ENCODE measurements at places on chromosomes 7 and 10.

GRCh38 chr10:72665925-72666324 lies 26.0 kb upstream of the MCU start:
- DNase-seq = no peak

- no peak for DNase-seq
Measured at GRCh38 chr10:131609176-131609575, 291.6 kb upstream of the PPP2R2D start.

DNA sequence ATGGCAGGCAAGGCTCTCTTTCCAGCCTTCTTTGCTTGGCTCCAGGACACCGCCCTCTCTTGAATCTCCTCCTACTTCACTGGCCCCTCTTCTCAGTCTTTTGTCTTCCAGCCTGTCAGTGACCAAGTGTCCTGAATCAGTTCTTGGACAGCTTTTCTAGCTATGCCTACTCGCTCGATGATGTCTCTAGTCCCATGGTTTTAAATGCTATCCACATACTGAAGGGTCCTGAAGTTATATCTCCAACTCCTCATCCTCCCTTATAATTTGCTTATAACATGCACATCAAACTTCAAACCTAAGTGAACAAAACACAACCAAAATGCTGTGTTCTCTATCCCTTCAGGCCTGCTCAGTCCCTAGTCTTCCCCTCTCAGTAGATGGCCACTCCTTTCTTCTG lies 5.0 kb upstream of the GOLGA7B start:
- no peak for DNase-seq

DNA sequence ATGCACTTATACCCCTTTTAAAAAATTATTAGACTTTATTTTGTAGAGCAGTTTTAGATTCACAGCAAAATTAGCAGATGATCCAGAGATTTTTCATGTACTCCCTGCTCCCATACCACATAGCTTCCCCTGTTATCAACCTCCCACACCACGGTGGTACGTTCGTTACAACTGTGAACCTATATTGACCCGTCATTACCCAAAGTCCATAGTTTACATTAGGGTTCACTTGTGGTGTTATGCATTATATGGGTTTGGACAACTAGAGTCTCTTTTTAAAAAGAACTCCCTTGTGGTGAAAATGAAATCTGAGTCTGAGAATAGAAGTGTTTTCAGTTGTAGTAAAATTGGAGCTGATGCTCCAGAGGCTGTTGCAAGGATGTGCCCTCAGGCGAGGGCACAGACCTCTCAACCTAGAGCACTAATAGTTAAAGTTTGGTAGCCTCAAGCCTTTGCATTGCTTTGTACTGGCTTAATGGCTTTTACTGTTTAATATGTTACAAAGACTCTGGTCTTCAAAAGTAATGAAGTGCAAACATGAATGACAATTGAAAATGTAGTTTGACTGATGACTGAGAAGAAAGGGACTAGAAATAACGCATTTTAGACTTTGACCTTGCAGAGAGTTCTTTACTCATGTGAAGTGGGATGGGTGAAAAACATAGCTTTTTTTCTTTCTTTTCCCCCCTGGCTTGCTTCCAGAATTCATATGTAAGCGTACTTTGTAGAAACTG lies 30.6 kb upstream of the CSTF2T start:
- DNase-seq = no peak

- DNase-seq = no peak
Measured at GRCh38 chr10:129780198-129780597, 183.9 kb downstream of the EBF3 start.

GRCh38 chr7:141452911-141453310 lies 98.3 kb upstream of the AGK start:
- DNase-seq = no peak

DNA sequence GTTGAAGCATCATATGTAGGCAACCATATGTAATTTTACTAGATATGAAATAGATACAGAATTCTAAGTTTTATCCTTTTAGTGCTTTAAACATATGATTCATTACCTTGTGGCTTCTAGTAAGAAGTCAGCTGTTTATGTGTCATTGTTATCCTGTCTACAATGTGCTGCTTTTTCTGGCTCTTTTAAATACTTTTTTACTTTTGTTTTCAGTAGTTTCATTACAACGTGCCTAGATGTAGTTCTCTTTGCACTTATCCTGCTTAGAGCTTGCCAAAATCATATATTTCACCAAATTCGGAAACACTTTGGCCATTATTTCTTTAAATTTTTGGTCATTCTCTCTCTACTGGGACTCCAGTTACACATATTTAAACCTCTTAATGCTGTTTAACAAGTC lies 26.4 kb downstream of the YAE1 start:
- no peak for DNase-seq

GRCh38 chr7:106417273-106417902 lies 132.6 kb upstream of the NAMPT start:
- DNase-seq = no peak
